Stimulated activated CD4-positive, alpha-beta T cell treated with anti-CD3 and anti-CD28 coated beads, Interleukin-1b, Interleukin-23, amount 100 ng/mL, for 48 hours (primary cell): ENCODE measurements at places on chromosomes 7 and 10.

DNA sequence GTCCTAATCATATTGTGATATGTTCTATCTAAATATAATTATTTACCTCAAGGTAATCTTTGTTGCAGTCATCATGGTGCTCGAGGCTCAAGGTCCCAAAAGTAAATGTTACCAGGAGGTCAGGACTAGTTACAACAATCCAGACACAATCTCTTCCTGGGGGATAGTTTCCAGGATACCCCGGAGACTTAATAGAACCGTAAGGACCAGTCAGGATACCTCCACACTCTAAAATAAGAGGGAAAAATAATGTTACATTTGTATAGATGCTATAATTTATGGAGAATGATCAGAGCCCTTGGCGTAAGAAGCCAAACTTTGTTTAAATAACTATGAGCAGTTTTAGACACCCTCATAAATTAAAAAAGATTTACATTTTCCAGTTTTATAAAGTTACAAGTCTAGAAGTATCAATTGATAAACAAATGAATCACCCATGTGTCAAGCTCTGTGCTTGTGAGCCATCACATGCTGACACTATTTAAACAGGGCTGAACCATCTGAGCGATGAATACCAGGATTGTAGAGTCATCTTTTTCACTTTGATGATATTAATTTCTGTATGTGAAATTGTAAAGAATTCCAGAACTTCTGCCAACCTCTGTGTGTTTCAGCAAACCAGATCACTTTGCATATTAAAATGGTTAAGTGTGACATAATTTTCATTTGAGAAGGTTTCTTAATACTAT, 41.3 kb downstream of the CUBN start:
- no peak for DNase-seq

DNA sequence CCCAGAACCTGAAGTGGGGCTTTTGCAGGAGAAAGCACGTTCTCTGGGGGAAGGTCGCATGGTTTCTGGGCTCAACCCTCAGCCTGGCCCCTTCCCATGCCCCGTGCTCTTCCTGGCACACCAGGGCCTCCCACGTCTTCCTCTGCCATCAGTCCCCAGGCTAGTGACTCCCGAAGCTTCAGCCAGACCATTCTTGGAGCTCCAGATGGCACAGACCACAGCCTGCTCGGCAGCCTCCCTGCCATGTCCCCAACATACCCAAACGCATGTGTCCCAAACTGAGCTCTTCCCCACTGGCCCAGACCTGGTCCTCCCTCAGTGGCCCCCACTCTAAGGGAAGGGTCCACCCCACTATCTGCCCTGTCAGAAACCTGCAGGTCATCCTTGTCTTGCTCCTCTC, 47.0 kb downstream of the CLRN3 start:
- DNase-seq, result no peak

DNA sequence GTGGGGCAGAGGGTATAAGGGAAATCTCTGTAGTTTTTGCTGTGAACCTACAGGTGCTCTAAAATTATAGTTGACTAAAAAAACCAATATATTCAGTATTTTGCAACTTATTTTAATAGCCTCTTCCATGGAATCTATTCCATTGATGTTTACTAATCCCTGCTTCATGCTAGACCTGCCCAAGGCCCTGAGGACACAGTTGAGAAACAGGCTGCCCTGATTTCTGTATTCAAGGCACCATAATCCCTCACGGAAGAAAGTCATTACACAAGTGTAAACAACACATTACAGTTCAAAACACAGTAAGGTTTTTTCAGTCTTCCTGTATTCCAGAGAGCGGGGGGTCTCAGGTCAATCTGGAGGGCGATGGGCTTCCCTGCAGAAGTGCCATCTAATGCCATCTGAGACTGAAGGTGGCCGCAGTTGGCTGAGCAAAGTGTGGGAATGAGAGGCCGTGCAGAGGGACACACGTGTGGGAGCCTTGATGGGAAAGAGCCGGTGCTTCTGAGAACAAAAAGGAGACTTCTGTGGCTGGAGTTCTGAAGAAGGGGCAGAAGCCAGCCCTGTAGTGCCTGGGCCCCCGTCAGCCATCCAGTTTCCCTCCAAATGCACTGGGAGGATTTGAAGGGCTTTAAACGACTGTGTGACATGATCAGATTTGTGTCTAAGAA, 146.9 kb downstream of the PTPN20 start:
- DNase-seq, result no peak

GRCh38 chr10:8392216-8392615, 337.7 kb downstream of the GATA3 start:
- DNase-seq, result no peak

- DNase-seq, result no peak
Measured at GRCh38 chr7:66747881-66748511, 7.5 kb downstream of the RABGEF1 start.

DNA sequence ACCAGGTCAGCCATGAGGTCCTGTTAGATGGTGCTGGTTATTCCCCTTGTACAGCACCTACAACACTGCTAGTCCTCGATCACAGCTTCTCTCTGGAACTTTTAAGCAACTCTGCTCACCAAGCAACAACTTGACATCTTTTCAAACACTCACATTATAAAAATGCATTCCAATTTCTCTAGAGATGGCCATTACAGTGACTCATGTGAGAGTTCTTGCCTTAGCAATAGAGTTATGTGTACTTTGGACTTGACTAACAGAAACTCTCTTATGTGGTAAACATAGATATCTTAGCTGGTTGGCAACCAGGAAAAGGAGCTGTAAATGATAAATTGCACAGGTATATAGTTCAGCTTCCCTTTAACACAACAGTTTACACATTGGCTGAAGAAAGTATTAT, 122.2 kb downstream of the PDE1C start:
- no peak for DNase-seq

DNA sequence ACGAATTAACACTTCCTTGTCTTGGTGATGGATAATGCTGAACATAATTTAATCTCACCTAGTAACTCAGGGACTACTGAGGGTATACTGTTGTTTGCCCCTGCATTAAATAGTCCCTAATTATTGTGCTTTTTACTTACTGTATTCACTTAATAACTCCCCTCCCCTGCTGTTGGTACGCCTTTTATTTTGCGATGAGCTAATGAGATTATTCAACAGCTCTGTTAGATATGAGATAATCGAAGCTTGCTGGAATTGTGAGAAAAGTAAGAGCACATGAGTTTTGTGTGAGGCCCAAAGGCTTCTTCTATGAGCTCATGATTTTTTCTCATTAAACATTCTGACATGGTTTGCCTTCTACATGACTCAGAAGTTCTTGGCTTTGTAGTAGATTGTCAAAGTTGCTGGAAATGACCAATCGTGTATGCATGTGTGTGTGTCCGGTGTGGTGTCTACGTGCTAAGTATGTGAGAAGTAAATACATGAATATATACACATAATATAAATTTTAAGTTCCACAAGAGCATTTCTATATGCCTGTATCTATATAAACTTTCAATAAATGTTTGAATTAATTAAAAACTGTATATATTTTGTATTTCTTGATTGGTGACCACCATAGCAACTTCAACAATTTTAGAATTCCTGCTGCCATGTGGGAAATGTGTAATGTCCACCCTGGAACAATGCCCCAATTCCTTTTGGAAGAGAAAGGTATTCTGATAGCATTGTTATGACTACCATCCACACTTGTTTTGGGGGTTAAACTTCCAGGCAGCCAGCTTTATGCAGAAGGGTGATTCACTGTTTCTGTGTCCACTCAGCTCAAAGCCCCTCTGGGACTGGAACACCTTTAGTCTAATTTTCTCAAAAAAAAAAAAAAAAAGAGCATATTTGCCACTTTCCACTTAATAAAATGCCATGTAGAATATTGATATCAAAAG, 106.2 kb downstream of the SAMD9 start:
- DNase-seq, result no peak

- no peak for DNase-seq
Measured at GRCh38 chr7:100351657-100352058, 6.3 kb upstream of the PILRB start.

GRCh38 chr7:132882714-132883428, 199.0 kb downstream of the CHCHD3 start:
- peak; percentile 40 for DNase-seq

- no peak for DNase-seq
Measured at GRCh38 chr10:64430690-64431323, 909.6 kb downstream of the REEP3 start.

DNA sequence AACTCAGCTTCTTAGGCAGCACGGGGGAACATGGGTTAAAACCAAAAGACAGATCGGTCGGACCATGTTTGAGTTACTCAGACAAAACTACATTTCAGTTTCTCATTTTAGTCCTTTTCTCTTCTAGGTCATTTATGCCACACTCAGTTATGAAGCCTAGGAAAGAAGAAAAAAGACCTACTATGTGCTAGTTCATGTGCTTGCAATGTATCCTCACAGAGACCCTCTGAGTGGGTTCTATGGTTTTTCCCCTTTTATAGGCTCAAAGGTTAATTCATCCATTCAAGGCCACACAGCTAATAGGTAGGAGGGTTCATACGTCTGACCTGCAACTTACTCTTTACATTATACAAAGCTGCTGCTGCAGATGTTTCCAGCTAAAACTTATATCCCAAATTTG, 104.7 kb upstream of the ZNF438 start:
- DNase-seq, result no peak

DNA sequence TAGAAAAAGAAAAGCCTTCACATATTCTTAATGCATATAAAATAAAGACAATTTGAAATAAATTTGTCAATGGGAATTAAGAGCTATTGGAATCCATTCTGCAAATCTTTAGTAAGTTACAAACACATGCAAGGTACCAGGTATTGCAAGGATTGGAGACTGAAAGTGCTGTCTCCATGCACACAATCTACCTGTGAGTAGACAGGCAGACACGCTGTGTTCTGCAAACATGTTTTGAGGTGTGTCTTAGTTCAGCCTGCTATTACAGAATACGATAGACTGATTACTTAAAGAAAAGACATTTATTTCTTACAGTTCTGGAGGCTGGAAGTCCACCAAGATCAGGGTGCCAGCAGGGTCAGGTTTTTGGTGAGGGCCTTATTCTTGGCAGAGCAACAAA, 10.0 kb downstream of the NMT2 start:
- DNase-seq, result no peak

GRCh38 chr7:151592868-151593486, 73.3 kb upstream of the RHEB start:
- DNase-seq, result no peak

GRCh38 chr10:128049226-128050120, 76.8 kb downstream of the MKI67 start:
- no peak for DNase-seq

DNA sequence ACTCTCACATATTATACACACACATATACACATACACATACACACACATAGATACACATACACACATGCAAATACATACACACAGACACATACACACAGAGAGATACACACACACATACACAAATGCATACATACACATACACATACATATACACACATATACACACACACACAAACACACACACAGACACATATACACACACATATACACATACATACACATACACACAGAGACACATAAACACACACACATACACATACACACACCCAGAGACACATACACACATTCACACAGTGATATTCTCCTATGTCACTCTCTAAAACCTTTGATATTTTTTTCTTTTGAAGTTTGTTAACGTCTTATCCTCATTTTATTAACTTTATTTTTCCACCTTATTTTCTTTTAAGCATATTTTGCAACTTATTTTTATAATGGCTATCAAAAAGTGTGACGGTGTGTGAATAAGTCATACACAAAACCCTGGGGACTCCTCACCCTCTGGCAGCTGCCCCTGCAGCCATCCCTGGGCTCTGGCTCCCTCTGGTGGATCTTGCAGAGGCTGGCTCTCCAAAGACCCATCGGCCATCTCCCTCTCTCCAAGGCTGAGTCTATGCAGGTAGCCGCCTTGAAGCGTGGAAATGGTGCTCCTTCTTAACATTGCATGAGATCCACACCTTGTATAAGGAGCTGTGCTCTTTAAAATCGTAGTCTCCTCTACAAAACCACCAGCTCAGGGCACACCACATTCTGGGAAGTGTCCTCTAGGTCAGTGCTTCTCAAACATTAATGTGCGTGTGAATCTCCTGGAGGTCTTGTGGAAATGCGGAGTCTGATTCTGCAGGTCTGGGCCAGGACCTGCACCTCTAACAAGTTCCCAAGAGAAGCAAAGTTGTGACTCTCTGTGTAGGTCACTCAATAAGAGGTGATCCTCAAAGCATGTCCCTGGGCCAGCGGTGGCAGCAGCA, 4.1 kb upstream of the C10orf120 start:
- DNase-seq, result peak; percentile 54

DNA sequence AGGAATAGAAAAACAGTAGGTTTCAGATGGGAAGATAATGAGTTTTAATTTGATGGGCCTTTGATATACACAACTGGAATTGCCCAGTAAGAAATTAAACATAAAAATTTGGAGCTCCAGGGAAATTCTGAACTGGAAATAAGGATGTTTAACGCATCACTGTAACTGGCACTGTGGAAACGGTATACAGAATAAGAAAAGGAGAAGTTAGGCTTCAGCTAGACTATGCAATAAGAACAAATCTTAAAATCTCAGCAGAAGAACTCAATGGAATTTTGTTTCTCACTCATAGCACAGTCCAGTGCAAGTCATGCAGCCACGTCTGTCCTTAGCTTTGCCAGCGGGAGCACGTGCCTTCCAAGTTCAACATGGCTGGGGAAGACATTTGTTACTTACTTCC, 52.9 kb upstream of the FGL2 start:
- no peak for DNase-seq

DNA sequence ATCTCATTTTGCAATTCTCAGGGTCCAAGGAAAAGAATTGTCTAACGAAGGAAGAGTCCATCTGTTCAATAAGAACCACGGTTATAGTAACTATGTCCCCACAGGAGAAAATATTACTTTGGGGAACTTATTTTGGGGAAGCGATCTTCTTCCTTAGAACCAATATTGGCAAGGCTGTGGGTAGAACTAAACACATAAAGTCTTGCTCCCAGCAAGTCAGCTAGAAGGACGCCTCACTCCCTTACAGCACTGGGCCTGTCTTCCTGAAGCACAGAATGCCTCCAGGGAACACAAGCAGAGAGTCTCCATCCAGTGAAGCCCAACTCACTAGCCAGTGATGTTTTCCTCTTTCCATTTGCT, 30.2 kb downstream of the C10orf71 start:
- DNase-seq, result no peak

DNA sequence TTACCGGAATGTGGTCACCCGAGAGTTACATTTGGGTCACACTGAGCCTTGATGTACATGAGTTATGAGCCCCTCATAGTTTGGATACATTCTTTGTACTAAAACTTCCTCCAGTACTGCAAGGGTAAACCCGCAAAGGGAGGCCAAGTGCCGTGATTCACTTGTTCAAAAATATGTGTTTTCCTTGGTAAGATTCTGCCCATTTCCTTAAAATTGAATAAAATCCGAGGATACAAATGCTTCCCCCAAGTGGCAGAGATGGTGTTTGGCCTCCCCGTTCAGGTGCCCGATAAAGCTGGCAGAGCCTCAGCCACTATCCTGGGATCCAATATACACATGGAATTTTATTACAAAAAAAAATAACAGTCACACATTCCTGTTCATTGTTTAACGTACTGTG, 268.3 kb downstream of the DIP2C start:
- DNase-seq, result no peak

DNA sequence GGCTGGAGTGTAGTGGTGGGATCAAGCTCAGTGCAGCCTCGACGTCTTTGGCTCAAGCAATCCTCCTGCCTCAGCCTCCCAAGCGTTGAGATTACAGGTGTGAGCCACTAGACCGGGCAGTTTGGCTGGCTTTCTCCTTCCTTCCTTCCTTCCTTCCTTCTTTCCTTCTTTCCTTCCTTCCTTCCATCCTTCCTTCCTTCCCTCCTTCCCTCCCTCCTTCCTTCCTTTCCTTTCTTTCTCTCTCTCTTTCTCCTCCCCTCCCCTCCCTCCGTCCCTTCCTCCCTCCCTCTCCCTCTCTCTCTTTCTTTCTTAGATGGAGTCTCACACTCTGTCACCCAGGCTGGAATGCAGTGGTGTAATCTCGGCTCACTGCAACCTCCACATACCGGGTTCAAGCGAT, 7.6 kb upstream of the VPS37D start:
- DNase-seq, result no peak
